Calu3 (cell line): ENCODE measurements at places on chromosomes 11 and 22.
A peak's percentile ranks its signal among the peaks of the same experiment; 100 is the strongest.

DNA sequence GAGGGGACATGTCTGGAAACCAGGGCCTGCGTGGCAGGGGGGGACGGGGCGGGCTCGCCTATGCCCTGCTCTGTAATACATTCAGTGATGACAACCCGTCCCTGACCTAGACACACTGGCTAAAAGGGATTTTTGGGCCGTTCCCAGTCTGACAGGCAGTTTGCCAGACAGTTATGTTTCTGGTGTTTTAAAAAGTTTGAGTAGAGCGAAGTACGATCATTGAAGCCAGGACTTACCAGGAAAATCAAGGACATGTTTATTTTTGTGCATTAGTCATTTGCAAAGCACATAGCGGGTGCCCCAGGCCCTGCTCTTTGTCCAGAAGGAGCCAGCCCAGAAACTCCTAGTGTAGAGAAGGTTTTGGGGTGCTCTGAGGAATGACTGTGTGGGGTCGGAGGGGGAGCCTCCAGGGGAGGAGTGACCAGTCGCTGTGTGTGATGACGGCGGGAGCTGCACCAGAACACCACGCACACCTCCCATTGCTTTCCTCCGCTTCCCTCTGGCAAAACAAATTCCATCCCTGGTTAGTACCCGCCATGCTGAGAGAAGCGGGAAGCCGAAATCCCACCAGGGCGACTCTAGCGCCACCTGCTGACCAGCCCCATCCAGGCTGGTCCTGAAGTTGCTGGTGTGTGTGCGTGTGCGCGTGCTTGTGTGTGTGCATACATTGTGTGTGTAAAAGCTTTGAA lies 50.8 kb downstream of the FBLN1 start:
- no peaks in the 10 kb centered on the region for H3K27me3 ChIP-seq
- peaks cover 27% of the 10 kb centered on the region for H3K4me1 ChIP-seq
- peak overlapping the region; percentile 41 for H3K27ac ChIP-seq
- peak; percentile 90 for DNase-seq
- peak overlapping the region; percentile 65 for H3K4me3 ChIP-seq

DNA sequence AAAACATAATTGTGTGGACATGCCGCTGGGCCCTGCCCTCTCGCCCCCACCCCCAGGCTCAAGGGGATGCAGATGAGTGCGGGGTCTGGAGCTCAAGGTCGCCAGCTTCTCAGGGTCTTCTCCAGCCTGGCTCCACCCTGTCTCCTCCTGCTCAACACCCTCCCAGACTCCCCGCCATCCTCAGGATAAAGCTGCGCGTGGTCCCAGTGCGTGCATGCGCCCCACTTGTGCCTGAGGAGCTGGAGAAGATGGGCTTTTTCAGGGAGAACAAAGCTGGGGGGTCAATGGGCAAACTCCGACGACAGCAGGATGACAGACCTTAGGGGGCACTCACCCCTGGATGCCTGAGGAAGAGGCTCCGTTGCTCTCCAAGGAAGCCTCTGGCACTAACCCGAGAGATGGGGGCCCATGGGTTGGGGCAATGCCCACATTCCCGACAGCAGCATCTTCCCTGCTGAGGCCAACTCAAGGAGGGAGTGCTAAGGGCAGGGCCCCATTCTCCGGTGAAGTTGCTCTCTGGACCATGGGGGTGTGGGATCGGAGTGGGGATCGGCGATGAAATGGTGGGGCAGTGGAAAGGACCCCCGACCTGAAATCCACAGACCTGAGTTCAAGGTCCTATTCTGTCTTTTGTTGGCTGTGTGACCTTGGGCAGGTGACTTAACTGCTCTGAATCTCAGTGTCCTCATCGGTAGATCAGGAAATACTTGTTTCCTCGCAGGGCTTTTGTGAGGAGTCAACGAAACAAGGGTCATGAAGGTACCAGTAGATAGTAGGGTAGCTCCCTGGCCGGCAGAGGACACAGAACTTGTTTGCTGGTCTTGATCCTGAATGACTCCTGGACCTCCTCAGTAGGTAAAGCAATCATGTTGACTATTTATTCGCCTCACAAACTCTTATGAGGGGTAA lies 47.7 kb downstream of the WNT11 start:
- H3K4me3 ChIP-seq, result no peak overlapping the region
- peaks cover 60% of the 10 kb centered on the region for H3K27me3 ChIP-seq
- peaks cover 2% of the 10 kb centered on the region for H3K4me1 ChIP-seq
- H3K36me3 ChIP-seq, result no peaks in the 10 kb centered on the region
- H3K27ac ChIP-seq, result no peak overlapping the region

DNA sequence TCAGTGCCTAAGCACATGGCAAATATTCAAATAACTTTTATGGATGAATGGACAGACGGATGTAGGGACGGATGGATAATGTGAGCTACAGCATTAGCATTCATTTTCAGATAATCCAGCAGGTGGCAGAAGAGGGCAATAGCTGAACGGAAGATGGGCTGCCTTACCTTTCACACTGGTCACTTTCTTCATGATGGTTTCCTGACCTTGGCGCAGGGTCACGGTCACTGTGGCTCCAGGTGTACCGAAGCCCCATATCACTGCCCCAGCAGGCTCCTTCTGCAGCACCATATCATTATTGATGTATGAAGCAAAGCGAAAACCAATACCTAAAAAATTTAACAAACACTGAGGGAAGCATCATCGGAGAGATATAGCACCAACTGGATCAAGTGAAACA lies 4.3 kb downstream of the SIAE start:
- H3K27me3 ChIP-seq, result no peaks in the 10 kb centered on the region
- no peak overlapping the region for H3K4me3 ChIP-seq
- no peak overlapping the region for H3K27ac ChIP-seq
- peak; percentile 51 for DNase-seq
- H3K4me1 ChIP-seq, result no peaks in the 10 kb centered on the region
- peaks cover 14% of the 10 kb centered on the region for H3K36me3 ChIP-seq

- no peaks in the 10 kb centered on the region for H3K4me1 ChIP-seq
- no peak overlapping the region for H3K27ac ChIP-seq
- peak; percentile 44 for DNase-seq
- H3K36me3 ChIP-seq, result no peaks in the 10 kb centered on the region
Measured at GRCh38 chr11:58905721-58906547, 33.4 kb upstream of the GLYATL1 start.

DNA sequence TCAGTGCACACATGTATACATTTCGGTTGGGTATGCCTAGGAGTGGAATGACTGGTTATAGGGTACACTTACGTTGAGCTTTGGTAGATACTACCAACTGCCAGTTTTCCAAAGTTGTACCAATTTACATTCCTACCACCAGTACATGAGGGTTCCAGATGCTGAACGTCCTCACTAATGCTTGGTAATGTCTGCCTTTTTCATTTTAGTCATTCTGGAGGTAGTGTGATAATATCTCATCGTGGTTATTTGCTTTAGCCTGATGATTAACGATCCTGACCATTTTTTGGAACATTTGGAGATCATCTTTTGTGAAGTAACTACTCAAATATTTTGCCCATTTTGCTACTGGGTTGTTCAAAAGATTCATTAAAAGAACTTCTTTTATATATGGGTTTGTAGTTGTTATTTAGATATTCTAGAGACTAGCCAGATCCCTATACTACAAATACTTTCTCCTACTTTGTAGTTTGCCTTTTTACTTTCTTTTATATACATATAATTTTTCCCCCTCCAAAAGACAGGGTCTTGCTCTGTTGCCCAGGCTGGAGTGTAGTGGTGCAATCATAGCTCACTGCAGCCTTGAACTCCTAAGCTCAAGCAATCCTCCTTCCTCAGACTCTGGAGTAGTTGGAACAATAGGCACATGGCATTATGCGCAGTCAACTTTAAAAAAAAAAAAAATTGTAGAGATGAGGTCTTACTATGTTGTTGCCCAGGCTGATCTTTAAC lies 62.1 kb downstream of the RBFOX2 start:
- H3K36me3 ChIP-seq, result no peaks in the 10 kb centered on the region
- H3K27ac ChIP-seq, result no peak overlapping the region
- peaks cover 35% of the 10 kb centered on the region for H3K4me1 ChIP-seq

- H3K27me3 ChIP-seq, result no peaks in the 10 kb centered on the region
- no peaks in the 10 kb centered on the region for H3K36me3 ChIP-seq
- H3K27ac ChIP-seq, result peak overlapping the region; percentile 16
- H3K4me3 ChIP-seq, result no peak overlapping the region
Measured at GRCh38 chr11:88421530-88421929, 84.0 kb upstream of the CTSC start.

DNA sequence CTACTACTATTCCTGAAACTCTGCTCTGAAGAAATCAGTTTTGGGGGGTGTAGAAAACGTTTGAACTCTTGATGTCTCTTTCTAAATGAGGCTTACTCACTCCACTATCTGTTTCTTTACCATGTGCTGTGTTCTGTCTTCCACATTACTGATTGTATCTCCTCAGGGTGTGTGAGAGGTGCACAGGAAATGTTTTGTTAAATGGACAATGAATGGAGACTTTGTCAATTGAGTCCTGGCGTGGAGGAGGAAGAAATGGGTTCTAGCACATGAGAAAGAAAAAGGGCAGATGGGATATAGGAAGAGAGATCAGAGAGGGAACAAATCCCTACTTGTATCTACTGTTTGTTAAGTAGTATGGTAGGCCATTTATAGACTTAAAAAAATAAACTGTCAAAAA lies 577.1 kb upstream of the CCDC90B start:
- H3K36me3 ChIP-seq, result no peaks in the 10 kb centered on the region
- H3K4me3 ChIP-seq, result no peak overlapping the region
- DNase-seq, result no peak
- no peak overlapping the region for H3K27ac ChIP-seq

DNA sequence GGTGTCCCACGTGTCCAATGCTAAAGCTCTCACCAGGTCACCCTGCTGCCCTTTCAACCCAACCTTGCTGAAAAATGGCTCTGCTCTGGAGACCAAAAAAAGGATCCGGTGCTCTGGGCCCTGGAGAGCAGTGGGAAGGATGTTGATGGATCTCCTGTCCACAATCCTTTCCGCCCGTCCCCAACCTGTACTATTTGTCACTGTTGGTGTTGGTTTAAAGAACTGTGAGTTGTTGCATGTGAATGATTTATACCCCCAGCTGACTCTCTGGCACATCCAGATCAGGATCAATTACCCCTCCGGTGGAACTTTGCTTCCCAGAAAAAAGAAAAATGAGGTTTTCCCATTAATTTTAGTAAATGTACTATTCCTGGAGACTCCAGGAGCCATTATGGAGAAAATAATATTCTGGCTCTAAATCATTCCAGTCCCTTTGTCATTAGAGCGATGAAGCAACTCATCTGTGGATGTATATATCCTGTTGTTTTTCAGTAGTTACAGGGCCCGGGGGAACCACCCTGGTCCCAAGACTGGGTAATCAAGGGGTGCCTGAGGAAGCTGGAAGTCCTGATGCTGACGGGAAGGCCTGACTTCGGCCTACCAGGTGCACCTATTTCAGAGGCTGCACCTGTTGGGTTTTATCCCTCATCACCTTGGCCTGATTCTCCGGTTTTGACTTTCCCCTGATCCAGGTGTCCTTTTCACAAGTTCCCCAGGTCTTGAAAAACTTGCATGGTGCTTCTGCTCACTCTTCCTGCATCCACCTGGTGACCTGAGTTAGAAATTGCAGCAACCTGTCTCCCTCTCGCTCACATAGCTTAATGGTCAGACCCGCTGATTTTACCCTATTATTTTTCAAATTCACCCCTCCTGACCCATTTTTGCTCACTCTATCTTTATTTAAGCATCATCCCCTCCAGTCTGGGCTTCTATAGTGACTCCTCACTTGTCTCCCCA lies 209.2 kb upstream of the SEZ6L start:
- H3K27me3 ChIP-seq, result peaks cover 37% of the 10 kb centered on the region
- no peaks in the 10 kb centered on the region for H3K36me3 ChIP-seq
- DNase-seq, result no peak

DNA sequence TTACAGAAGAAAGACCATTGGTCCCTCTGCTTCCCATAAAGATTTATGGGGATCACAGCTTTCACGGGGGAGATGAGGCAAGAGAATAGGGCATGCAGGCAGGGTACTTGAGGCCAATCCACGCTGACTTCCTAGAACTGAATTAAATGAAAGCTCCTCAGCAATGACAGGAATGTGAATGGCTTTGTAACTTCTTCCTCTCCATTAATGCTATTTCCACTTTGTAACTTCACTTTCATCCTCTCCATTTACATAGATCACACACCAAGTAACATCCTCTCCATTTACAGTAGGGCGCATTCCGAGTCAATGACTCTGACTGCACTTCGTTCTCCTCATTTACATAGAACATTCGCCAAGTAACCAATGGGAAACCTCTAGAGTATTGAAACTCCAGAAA lies 89.8 kb downstream of the PIWIL4 start:
- H3K4me1 ChIP-seq, result peaks cover 6% of the 10 kb centered on the region
- H3K4me3 ChIP-seq, result no peak overlapping the region
- H3K27ac ChIP-seq, result no peak overlapping the region
- no peaks in the 10 kb centered on the region for H3K27me3 ChIP-seq
- H3K36me3 ChIP-seq, result no peaks in the 10 kb centered on the region

DNA sequence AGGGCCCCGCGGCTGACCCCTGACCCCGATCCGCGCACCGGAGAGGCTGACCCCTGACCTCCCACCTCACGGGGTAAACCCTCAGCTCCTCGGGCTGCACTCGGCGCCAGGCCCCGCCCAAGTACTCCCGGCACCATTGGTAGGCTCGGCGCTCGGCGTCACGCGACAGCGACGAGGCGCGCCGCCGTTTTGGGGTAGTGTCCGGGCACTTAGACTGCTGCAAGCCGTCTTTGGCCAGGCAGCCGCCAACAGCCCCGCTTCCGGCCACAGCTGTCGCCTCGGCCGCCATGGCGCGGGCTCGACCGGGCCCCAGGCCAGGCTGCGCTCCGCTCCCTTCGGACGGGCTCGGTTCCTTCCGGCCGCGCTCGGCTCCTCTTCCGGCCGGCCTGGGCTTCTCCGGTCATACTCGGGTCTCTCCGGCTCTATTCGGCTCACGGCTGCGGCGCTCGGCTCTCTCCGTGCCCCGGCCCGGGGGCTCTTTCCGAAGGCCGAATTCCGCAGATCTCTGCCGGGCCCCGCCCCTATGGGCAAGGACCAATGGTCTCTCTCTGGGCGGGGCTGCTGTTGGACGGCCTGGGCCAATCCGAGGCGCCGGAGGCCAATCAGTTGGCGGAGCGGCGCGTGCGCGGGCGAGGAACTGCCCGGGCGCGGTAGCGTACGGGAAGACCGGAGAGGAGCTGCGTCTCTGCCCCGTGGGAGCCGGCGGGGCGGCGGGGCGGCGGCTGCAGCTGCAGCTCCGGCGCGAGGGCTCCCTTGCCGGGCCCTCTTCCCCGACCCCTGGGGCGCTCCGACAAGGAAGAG lies at the start of gene CHKB:
CHKB (minus strand) TSS at position 357 of the 801 bp plus-strand sequence; CDS start at position 289, 68 bp downstream.
- H3K27me3 ChIP-seq, result no peaks in the 10 kb centered on the region
- H3K4me1 ChIP-seq, result no peaks in the 10 kb centered on the region
- H3K4me3 ChIP-seq, result peak within 1 kb of the TSS; percentile 97
- H3K27ac ChIP-seq, result peak within 1 kb of the TSS; percentile 90
- H3K36me3 ChIP-seq, result peaks cover 64% of the 10 kb centered on the region

- no peak for DNase-seq
- H3K36me3 ChIP-seq, result no peaks in the 10 kb centered on the region
- no peak overlapping the region for H3K4me3 ChIP-seq
- H3K4me1 ChIP-seq, result peaks cover 11% of the 10 kb centered on the region
- no peak overlapping the region for H3K27ac ChIP-seq
Measured at GRCh38 chr22:28594797-28595462, 84.7 kb downstream of the TTC28 start.

- H3K4me1 ChIP-seq, result peaks cover 12% of the 10 kb centered on the region
- H3K27ac ChIP-seq, result peak overlapping the region; percentile 10
- DNase-seq, result peak; percentile 41
- peaks cover 10% of the 10 kb centered on the region for H3K27me3 ChIP-seq
- H3K36me3 ChIP-seq, result no peaks in the 10 kb centered on the region
Measured at GRCh38 chr11:19276859-19277808, 36.4 kb upstream of the E2F8 start.
